Aorta (tissue), 5 donors: ENCODE measurements at places on chromosomes 5 and 9. TPM values are rescaled to one million over a fixed set of nuclear protein-coding genes. Genes with fewer than 3 reads are reported as not detected.

The TAF11L5 gene
- not detected for polyA plus RNA-seq

The PHF24 gene
- not detected for polyA plus RNA-seq

The STPG3 gene
- not detected for polyA plus RNA-seq

The SREK1IP1 gene
- polyA plus RNA-seq = 5.4 TPM

The PCDHB10 gene
- polyA plus RNA-seq = 4.5 TPM

The TPD52L3 gene
- polyA plus RNA-seq = not detected

The BRINP1 gene
- 0.63 TPM for polyA plus RNA-seq

The STK32A gene
- 3.4 TPM for polyA plus RNA-seq

The ARSB gene
- polyA plus RNA-seq = 3.5 TPM

The CCDC192 gene
- polyA plus RNA-seq = not detected

The HMCN2 gene
- 0.25 TPM for polyA plus RNA-seq

The OR1Q1 gene
- polyA plus RNA-seq = not detected

The PCDHB2 gene
- polyA plus RNA-seq = 0.50 TPM

The PCDHA6 gene
- not detected for polyA plus RNA-seq

The CD14 gene
- polyA plus RNA-seq = 34.9 TPM

The ECM2 gene
- polyA plus RNA-seq = 47.8 TPM

The ARL14EPL gene
- polyA plus RNA-seq = not detected

The GAS1 gene
- 9.3 TPM for polyA plus RNA-seq

The SYK gene
- 2.1 TPM for polyA plus RNA-seq

The TTC16 gene
- not detected for polyA plus RNA-seq

The FGF10 gene
- not detected for polyA plus RNA-seq

The RASA1 gene
- 22.1 TPM for polyA plus RNA-seq

The CLIC3 gene
- polyA plus RNA-seq = 6.7 TPM

The JAKMIP2 gene
- polyA plus RNA-seq = 0.13 TPM

The SLC22A4 gene
- 1.3 TPM for polyA plus RNA-seq

The RIOK2 gene
- 15.8 TPM for polyA plus RNA-seq
